ENCODE measurements at places on chromosomes 7 and 10.

DNA sequence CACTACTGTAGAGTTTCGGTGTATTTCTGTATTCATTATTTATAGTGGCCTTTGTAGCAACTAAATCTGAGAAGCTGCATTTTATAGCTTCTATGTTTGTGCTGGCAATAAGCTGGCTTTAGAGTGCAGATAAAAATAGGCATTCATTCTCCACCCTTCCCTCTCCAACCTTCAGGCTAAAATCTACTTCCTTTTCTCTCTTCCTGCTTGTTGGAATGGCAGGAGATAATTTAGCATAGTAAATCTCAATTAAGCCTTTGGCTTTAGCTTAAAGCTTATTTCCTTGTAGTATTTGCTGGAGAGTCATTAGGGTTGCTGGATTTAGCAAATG lies 58.5 kb downstream of the CPVL start:
- no peak for DNase-seq

- DNase-seq, result peak; percentile 23
These were observed 4.1 kb downstream of the ARMC3 start for GRCh38 chr10:22931948-22932347.

DNA sequence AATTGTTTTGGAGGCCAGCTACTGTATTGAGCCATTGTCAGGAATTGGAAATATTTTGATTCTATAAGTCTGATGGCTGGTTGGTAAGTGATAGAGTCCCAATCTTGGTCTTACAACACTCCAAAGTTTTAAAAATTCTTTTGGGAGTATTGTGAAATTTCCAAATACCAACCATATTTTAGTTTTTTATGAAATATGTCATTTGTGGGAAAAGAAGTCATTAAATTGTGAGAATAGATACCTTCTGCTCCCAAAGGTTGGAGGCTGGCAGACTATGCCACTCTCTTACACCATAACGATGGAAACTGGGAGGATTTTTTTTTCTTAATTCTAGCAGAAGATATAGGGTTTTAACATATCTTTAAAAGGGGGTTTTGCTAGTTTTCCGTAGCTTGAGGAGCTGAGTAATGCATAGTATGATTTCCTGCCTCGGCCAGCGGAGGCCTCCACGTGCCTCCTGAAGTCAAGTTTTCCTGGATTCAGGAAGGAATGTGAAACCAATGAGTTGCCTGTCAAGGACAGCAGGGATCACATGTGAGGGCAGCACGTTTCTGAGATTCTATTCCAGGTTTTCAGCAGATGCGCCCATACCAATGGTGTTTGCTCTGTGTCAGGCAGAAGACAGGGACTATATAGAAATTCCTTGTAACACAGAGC lies 92.2 kb upstream of the LAMB4 start:
- DNase-seq, result no peak

DNA sequence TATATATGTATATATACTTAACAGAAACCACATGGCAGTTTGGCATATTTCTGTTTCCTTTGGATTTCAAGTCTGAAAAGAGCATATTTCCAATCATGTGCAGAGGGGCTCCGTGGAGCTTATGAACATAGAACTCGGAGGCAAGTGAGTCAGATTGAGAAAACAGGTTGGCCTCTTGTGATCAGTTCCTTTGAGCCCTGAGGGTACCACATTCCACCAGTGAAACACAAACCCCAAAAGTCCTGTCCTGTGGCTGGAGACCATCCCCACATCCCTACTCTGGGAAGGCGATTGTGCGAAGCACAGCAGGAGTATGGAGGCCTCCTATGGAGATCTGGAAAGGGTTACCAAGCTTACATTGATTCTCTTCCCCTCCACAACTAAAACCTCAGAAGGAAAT lies 196.7 kb upstream of the TMEM72 start:
- DNase-seq, result no peak

GRCh38 chr7:114413761-114414155 lies 857 bp upstream of the FOXP2 start:
- DNase-seq, result no peak

- no peak for DNase-seq
These were observed 667.3 kb downstream of the PHTF2 start for GRCh38 chr7:78465894-78466293.

DNA sequence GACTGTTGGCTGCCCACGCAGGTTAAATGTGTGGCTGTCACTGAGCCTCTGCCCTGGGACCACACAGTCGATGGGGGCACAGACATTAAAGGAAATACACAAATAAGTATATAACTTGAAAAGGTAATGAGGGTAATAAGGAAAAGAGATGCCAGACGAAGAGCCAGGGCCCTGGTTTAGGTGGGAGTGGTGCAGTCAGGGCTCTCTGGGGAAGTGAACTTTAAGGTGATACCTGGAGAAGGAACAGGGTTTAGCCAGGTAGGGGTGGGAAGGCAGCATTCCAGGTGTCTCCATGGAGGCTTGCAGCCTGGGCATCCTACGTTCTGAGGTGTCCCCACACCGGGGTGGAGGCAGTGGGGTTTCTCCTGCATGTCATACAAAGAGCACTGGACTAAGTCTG lies 50.4 kb downstream of the UNC5B start:
- DNase-seq, result no peak

DNA sequence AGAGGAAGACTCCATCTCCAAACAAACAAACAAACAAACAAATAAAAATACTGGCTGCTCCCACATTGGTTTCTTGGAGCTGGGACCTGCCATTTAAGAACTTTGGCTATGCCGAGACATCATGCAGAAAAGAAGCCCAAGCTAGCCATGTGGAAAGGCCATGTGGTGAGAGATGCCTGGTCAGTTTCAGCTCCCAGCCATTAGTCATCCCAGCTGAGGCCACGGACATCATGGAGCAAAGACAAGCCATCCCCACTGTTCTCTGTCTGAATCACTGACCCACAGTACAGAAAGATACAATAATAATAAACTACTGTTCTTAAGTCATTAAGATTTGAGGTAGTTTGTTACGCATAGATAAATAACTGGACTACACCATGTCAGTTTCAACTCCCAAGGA lies 70.0 kb upstream of the PCBD1 start:
- DNase-seq, result no peak

DNA sequence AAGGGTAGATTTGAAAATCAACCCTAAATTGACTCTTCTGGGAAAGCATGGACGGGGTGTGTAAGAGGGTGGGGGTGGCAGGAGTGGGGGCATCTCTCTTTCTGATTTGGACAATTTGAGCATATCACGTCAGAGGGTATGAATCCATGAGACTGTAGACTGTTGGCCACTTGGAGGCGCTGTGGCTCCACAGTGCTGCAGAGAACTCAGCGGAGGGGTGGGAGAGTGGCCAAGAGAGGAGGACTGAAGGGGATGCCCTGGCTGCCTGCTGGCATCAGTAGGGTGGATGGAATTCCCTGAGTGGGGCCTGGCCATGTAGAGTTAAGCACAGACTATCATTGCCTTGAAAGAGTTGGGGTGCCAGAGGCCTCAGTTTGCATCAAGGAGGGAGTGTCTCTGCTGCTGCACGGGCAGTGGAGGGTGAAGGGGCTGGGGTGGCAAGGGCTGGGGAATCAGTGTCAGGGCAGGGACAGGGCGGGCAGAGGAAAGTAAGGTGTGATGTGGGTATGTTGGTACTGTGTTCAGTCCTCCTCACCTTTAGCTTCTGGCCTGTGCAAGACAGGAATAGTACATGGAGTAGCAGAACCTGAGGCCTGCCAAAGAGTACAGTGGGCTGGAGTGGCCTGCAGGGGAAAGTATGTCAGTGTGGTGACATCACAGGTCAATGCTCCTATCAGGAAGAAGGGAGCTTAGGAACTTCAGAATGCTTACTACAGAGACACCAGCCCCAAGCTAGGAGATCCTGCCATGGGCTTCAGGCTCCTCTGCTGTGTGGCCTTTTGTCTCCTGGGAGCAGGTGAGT lies 133.5 kb upstream of the PRSS58 start:
- no peak for DNase-seq

GRCh38 chr10:43703286-43703685 lies 54.6 kb upstream of the ZNF32 start:
- DNase-seq, result no peak

- DNase-seq, result no peak
These were observed 238.5 kb downstream of the ADARB2 start for GRCh38 chr10:1498746-1499358.

DNA sequence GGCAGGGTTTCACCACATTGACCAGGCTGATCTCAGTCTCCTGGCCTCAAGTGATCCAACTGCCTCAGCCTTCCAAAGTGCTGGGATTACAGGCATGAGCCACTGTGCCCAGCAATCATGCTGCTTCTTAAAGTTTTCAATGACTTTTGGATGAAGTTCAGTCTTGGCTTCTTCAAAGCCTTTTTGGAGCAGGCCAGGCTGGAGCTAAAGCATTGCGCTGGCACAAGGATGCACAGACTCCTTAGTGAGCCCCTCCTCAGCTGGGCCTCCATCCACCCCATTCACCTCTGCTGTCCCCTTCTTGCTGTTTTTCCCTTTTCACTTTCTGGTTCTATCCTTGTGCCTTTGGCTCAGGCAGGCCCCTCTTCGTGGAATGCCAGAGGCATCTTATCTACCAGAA lies 638.6 kb downstream of the TYW1 start:
- no peak for DNase-seq

DNA sequence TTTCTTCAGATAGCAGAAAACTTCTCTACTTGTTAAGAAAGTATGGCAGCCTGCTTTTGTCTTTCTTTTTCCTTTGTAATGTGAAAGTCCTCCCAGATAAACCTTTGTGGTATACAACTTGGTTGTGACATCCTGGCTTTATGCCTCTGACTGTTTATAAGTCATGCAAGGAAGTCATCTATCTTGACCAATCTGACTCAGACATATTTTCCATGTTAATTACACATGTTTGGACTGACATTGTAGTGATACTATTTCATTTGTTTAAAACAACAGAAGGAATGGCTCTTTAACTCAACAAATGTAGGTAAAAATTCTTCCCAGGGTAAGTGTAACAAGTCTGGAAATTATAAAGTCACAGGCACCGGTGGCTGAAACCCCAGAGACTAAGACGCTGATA lies 341.6 kb upstream of the MEOX2 start:
- peak; percentile 16 for DNase-seq

DNA sequence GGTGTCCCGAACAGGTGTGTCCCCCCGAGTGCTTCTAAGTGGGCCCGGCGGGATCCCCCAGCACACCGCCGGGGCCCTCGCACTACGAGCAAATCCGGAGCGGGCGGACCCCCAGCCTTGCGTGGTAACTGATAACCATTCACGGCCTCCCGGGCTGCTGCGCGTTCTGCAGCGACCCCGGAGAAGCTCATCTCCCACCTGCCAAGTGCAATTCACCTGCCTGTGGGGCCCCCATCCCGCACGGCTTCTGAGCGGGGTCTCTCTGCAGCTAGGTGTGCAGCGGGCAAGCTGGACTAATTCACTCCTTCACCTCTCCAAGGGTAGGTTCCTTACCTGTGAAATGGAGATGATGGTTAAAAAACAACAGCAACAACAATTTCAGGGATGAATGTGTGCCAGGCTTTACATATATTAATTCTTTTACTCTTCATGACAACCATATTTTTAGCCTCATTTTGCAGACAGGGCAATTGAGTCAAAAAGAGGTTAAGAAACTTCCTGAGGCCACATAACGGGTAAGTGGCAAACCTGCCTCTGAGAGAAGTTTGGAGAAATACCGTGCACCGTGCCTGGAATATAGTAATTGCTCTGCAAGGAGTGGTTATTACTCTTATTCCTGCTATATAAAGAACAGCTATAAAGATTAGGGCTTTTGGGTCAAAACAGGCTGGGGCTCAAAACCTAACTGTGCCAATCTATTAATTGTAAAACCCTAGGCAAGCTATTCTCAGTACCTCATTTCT lies 652 bp upstream of the PODXL start:
- DNase-seq, result no peak

- no peak for DNase-seq
These were observed 283.6 kb downstream of the SUGCT start for GRCh38 chr7:40418448-40418847.

GRCh38 chr7:107461938-107462533 lies 7.8 kb upstream of the GPR22 start:
- no peak for DNase-seq

GRCh38 chr10:110666673-110667072 lies 22.5 kb downstream of the RBM20 start:
- no peak for DNase-seq

GRCh38 chr7:130393101-130393561 lies 12.8 kb downstream of the CPA1 start:
- DNase-seq, result peak; percentile 22

DNA sequence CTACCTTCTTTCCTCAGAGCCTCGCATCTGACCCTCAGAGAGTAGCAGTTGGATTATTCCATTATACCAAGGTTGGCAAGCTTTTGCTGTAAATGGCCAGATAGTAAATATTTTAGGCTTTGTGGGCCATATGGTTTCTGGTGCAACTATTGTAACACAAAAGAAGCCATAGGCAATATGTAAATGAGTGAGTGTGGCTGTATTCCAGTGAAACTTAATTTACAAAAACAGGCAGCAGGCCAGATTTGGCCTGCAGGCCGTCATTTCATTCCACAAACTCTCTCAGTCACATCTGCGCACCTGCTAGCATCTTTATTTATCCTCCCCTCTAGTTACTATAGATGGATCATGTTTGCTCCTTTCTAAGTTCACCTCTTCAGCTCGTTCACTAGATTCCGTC lies 6.7 kb downstream of the ZNF518A start:
- DNase-seq, result no peak
